CD4-positive, alpha-beta memory T cell (primary cell): ENCODE measurements at places on chromosomes 5 and 9.
A peak's percentile ranks its signal among the peaks of the same experiment; 100 is the strongest.

DNA sequence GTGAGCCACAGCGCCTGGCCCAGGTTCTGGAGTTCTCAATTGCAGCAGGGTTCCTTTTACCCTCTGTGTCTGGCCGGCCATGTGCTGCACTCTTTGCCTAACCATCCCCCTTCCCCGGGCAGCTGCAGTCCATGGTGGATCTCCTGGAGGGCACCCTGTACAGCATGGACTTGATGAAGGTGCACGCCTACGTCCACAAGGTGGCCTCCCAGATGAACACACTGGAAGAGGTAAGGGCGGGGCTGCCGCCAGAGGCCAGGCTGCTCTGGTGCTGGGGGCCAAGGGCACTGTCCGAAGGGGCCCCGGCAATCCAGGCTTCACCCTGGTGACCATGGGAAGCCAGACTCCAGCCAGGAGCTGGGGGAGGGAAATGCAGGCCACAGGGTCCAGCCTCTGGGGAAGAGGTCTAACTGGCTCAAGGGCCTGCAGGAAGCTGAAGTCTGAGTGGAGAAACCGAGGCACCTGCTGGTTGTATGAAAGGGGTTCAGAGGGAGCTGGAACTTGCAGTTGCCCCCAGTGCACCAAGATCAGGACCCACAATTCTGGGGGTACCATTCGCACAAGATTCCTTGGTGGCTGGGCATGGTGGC, 18.1 kb downstream of the OLFML2A start:
- no peak for DNase-seq

GRCh38 chr5:73638344-73639095, 12.5 kb downstream of the ARHGEF28 start:
- no peak for DNase-seq

- DNase-seq: no peak
Observed at GRCh38 chr5:157116483-157116954, 7.7 kb upstream of the HAVCR2 start.

GRCh38 chr9:98099898-98100297, 19.1 kb downstream of the TRIM14 start:
- DNase-seq: no peak

GRCh38 chr9:110538647-110539041, 40.9 kb downstream of the SVEP1 start:
- DNase-seq: no peak

DNA sequence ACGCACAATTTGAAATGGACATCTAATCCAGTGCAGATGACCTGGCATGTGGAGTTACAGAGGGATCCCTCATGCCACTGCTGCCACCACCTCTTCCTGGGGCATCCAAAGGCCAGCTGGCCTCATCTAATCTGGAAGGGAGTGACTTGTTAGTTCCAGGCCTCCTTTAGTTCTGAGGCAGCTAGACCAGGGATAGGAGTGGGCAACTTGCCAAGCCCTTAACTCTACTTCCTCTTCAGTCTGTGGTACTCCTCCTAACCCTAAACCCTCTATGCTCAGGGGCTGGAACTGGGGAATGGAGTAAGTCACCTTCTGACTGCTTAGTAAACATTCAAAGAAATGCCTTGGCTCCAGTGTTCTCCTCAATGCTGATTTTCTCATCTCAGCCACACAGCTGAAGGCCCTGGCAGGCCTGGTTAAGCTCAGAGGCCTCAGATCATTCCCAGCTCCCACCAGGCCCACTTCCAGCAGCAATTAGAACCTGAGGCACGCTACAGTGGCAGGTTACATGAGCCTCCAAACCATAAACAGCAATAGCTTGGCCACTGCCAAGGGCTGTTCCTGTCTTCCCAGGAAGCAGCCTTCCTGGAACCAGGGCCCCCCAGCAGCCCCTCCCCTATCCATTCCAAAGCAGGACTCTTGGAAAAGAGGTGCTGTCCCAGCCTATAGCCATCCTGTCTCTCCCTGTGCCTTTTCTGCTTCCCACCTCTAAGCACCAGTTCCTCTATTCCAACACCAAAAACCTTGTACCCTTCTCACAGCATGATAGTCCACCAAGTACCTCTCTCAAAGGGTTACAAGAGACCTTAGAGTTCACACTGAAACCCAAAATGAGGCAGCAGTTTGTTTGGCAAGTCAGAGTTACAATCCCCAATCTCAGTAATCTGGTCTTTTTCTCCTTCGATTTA, 2.0 kb downstream of the EIF4EBP3 start:
- DNase-seq: no peak

GRCh38 chr5:10639846-10640368, 76.0 kb downstream of the ANKRD33B start:
- no peak for DNase-seq

GRCh38 chr9:1173211-1173610, 123.1 kb downstream of the DMRT2 start:
- DNase-seq: no peak

DNA sequence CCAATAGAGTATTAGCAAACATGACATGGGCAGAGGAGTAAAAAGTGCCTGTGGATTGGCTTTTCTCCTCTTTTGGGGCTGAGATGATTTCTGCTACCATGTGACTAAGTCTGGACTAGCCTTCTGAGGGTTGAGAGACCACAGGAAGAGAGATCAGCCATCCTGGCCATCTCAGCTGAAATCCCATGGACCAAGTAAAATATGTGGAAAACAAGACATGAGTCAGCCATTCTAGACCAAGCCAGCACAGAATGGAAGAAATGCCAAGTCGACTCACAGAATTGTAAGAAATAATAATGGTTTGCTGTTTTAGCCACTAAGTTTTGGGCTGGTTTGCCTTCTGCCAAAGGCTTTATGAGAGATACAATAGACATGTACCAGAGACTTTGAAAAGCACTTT, 377.8 kb downstream of the CHSY3 start:
- DNase-seq: no peak

DNA sequence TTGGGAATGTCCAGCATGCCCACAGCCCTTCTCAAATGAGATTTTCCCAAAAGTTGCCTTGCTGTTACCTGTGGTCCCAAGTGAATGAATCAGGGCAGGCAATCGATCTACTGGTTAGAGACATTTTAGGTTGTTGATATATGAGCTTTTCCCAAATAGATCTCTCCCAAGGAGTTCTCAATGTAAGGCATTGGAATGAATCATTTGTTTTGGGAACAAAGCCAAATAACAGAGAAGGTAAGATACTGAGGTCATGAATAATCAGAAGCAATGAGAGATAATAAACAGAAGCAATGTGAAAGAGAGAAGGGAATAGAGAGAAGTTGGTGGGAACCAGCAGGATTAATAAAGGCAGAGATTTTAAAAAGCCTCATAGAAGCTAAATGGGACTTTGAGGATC, 93.6 kb upstream of the FER start:
- no peak for DNase-seq

GRCh38 chr5:53167836-53168235, 58.3 kb upstream of the MOCS2 start:
- no peak for DNase-seq

DNA sequence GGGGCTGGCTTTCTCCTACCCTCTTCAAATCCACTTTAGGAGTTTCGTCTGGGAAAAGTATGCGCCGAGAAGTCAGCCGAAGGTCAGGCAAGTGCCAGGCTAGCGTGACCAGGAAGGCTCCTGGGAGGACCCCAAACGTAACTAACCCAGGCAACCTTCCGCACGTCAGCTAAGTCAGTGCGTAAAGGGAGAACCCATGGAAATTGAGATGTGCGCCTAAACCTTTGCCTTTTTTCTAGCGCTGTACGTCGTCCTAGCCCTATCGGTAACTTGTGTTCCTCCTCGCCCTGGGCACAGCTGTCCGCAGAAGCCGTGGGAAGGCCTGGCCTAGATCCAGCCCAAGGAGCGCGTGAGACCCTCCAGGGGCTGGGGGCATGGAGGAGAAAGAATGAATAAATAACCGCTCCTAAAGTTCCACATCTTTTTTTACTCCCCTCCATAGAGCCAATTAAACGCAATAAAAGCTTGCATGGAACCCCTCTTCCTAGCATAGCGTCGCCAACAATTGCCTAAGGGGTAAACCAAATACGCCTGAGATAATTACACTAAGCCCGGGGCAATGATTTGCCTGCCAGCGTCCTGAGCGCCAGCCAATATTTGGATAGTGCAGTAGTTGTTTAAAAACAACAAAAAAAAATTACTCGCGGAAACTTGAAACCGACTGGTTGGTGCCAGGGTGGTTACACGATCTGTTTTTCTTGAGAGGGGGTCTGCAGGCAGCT, 4.0 kb upstream of the FOXB2 start:
- no peak for DNase-seq

DNA sequence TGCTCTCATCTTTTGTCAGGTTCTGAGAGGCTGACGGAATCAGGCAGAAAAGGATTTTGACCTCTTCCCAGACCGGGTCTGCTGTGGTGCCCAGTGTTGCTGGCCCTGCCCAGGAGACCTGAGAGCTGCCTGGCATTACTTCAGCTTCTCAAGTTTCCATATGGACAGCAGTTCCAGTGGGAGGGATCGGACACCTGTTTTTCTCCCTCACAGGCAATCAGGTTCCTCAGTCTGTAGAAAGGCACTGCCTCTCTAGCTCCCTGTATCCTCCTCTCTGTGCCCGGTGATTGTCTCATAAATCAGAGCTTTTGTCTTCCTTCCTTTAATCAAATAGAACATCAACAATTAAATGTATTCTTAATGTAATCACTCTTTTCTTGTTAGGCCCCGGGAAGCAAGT, 198.7 kb downstream of the SEMA6A start:
- DNase-seq: no peak

DNA sequence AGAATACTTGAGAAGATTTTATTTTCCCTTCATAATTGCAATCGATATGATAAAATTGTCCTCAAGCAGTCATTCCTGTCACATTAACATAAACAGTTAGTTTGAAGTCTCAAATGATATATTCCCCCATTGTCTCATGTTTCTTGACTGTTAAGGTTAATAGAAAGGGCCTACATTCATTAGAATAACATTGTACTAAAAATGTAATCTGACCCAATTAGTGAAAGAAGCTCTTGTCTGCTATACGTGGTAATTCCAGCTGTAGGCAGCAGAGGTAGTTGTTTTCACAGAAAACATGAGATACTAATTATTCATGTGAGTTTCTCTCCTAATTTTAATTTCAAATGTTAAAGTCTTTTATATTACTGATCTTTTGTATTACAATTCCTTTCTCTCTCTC, 25.9 kb upstream of the AP3B1 start:
- DNase-seq: peak; percentile 6

DNA sequence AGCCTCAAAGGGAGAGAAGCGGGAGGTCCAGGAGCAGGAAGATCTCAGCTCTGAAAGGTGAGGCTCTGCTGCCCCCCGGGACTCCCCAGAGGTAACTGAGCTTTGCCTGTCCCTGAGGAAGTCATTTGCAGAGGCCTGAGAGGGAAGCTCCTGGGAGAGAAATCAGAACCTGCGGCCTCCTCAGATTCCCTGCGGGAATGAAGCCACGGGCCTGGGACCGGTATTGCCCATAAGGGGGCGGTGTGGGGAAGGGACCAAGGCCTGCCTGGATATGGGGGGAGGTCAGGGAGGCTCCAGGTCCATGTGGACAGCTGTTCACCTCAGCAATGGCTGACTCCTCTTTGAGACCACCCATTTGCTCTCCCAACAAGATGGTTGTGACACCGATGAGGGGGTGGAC, 1.3 kb downstream of the SPATA31E1 start:
- DNase-seq: no peak

- no peak for DNase-seq
Observed at GRCh38 chr5:26807231-26808199, 230.9 kb downstream of the CDH9 start.
